Type B pancreatic cell (in vitro differentiated cells): ENCODE measurements at places on chromosomes 1 and 21.

DNA sequence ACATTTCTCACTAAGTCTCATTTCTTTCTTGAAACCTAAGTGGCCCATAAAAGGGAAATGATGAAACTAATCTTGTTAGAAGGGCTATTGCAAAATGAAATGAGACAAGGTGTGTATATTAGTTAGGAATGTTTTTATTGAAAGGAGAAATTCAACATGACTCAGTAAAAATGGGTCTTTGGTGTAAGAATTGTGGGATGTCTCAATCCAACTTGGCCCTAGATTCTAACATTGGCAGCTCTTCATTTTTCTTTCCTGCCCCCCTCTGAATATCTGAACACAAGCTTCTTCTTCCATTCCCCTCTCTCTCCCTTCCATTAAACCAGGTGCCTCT, 26.8 kb upstream of the TARBP1 start:
- DNase-seq: no peak

- no peak for DNase-seq
These were observed 196.3 kb upstream of the FOXD3 start for GRCh38 chr1:63126104-63126503.

- no peak for DNase-seq
These were observed 16.1 kb upstream of the KCNA3 start for GRCh38 chr1:110690709-110691365.

DNA sequence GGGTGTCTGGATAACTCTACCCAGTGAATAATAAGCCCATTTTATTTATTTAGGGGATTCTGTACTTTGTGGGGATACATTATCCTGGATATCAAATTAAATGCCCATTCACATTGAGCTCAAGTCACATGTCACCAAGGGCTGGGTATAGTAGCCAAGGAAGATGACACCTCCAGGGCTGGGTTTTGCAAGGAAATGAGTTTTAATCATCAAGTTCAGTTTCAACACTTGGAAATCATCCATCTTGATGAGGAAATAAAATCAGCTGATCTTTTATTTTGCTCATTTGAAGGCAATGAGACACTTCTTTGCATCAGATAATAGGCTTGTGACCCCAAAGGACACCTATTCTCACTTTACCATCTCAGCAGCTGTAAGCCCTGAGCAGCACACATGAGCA, 80.0 kb upstream of the TNR start:
- no peak for DNase-seq

DNA sequence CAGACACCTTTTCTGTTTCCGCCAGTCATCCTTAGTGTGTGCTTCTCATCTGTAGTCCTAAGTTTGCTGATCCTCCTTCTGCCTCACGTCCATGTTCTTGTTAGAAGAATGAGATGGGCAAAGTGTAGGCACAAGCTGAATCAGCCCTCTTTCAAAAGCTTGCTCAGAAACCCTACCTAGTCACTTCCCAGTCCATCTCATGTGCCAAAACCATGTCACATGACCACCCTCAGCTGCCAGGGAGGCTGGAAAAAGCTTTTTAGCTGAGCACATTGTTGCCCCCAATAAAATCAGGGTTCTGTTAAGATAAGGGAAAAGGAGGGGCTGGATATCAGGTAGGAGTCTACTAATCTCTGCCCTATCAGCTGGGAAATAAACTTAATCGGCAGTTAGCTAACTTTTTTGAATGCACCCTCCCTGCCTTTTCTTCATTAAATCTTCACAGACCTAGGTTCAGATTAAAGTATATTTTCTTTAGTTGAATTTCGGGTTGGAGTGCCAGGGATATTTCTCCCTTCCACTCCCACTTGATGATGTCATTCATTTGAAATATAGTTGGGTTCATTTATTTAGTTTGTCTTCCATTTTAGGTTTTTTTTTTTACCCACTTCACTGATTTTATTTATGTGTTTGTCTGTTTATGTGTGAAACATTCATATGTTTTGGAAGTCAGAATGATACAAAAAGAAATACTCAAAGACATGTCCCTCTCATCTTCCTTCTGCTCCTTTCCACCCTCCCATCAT, 129.2 kb downstream of the ROR1 start:
- DNase-seq: no peak

GRCh38 chr1:85933961-85934360, 222.6 kb downstream of the COL24A1 start:
- no peak for DNase-seq

- no peak for DNase-seq
These were observed 34.4 kb downstream of the HSD3B1 start for GRCh38 chr1:119541389-119541788.

GRCh38 chr1:45545019-45545493, 5.6 kb upstream of the AKR1A1 start:
- DNase-seq: no peak

GRCh38 chr1:148307583-148308185, 155.6 kb upstream of the NBPF11 start:
- DNase-seq: no peak

DNA sequence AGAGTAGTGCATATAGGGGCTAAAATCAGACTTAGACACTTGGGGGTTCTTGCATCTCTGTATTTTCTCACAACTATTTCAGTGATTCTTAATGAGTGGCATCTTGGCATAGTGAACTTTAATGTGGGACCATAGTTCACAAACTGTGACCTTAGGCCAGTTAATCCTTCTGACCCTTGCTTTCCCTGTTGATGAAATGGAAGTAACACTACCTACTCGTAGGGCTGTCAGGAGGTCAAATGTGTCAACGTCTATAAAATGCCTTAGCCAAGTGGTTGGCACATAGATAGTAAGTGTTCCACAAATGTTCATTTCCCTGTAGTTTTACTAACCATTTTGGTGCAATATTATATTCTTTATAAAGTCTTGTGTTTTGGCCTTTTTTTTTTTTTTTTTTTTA, 49.4 kb downstream of the DYRK1A start:
- no peak for DNase-seq

GRCh38 chr1:221908573-221908972, 166.7 kb upstream of the DUSP10 start:
- no peak for DNase-seq

DNA sequence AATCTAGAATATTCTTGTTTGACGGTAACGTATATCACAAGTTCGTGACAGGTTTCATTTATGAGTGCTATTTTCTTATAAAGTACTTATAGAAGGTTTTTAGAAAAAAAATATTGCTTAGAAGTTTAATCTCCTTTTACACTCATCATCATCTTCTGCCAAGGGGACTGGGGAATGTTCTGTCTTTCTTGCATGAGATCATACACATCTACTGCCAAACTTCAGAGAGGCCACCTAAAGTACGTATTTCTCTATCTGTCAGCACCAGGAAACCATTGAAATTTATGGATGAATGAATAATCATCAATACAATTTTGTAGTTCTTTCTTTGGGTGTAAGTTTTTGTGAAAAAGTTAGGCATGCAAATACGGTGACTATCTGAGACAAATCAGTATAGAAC, 245.8 kb downstream of the SPATA17 start:
- no peak for DNase-seq

GRCh38 chr1:119887427-119887826, 8.9 kb downstream of the ADAM30 start:
- no peak for DNase-seq

DNA sequence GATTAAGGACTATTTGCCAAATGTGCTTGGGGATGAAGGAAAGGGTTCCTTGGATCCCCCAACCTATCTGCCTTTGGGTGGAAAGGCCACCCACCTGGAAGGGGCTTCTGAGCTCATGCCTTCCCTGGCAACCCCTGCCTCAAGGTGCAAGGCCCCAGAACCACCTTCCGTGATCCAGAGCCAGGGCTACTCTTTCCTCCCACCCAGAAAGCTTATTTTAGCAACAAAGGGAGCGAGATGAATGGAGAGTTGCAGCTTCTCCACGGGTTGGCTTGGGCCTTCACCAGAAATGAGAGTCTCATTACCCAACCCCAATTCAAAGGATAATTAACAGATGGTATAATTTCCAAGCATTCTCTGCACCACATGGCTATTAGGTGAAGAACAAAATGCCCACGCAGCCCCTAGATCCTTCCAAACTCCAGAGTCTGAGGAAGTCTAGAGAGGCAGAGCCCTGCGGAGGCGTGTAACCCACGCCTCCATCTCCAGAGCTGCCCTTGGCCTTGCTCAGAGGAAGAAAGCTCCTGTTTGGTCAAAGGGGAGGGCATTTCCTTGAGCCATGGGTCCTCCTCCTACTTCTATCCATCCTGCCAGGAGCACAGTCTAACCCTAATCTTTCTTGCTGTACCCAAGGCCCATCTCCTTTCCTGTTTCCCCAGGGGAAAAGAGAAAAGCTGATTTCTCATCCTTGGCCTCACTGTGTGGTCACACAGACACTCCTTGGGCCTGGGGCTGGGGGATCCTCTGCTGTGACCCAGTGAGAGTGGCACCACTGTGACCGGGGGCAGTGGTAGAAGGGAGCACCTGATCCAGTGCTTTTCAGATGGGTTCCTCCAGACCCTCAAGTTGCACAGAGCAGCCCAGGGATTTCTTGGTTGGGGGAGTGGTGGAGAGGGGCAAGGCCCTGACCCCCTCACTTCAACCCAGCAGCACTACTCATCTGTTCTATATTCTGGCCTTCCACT, 1.7 kb upstream of the CELSR2 start:
- DNase-seq: no peak

- no peak for DNase-seq
These were observed 59.6 kb downstream of the SDCCAG8 start for GRCh38 chr1:243315455-243315854.

DNA sequence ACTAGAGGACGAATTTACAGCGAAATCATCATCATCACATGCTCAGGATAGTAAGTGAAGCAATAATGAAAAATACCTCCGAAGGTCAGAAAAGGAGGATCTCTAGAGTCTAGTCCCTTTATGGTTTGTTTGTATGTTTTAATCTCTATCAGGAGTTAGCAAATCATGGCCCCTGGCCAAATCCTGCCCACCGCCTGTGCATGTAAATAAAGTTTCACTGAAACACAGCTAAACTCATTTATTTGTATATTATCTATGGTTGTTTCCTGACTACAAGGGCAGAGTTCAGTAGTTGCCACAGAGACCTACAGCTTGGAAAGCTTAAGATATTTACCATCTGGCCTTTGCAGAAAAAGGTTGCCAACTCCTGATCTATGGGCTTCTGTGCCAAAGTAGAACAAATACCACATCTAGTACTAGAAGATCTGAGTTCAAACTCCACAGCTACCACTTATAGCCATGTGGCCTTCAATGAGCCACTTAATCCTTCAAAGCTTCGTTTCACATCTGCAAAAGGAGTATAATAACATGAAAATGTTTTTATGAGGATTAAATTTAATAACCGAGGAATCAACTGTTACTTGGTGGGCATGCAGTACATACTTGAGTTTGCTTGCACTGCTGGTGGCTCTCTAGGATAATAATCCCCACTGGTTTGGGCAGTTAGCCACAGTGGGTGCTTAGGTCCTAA, 94.0 kb upstream of the KIF26B start:
- DNase-seq: no peak

- no peak for DNase-seq
These were observed 185.9 kb downstream of the COQ8A start for GRCh38 chr1:227125929-227126545.

GRCh38 chr1:228891272-228892034, 156.2 kb downstream of the RHOU start:
- no peak for DNase-seq

GRCh38 chr21:39189857-39190604, 6.8 kb upstream of the PSMG1 start:
- no peak for DNase-seq

DNA sequence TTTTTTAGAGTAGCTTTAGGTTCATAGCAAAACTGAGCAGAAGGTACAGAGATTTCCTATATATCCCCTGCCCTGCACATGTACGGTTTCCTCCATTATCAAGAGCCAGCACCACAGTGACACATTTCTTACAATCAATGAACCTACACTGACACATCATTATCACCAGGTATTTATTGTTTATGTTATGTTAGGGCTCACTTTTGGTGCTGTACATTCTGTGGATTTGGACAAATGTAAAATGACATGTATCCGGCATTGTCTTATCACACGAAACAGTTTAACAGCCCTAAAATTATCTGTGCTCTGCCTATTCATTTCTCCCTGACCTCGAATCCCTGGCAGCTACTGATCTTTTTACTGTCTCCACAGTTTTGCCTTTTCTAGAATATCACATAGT, 93.7 kb upstream of the DPH5 start:
- no peak for DNase-seq

GRCh38 chr1:44947063-44947773, 39.2 kb downstream of the EIF2B3 start:
- no peak for DNase-seq

DNA sequence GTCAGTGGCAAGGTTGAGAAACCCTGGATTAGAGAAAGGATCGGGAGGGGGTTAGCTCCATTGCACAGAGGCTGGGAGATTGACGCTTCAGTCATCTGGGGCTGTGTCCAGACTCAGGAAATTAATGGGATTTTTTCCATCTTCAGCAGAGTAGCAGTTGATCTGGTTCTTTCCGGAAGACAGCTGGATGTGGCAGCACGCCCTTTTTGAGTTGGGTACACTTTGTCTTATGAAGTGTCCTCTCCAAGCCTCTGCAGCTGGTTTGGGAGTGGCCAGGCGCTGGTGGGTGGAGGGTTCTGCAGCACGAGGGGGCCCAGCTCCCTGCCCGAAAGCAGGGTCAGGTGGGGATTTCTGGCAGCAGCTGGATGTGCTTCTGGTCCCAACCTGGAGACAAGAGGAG, 95.1 kb downstream of the TAS1R2 start:
- no peak for DNase-seq

DNA sequence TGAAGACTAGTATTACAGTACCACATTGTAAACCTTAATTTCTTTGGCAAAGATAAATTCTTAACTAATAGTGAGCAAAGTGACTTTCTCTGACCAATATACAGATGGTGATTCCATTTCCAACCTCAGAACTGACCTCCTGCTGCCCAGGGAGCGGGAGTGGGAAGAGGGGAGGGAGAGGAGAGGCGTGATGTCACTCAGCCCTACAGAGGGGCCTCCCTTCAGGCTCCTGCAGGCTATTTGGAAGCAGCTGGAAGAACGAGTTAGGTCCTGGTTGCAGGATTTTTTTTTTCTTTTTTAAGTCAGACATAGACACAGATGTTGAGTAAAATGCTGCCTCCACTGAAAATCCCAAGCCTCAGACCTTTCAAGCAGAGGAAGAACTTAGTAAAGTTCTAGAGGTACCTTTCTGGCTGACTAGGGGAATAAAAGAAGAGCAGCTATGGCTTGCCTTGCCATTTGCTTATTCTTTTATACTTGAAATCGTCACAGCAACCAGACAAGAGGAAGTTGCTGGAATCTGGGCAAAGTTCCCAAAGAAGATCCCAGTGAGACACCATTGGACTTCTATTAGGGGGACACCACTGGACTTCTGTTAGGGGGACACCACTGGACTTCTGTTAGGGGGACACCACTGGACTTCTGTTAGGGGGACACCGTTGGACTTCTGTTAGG, 54.5 kb downstream of the EXO1 start:
- no peak for DNase-seq

- no peak for DNase-seq
These were observed 7.4 kb downstream of the USP48 start for GRCh38 chr1:21775550-21775914.

- DNase-seq: no peak
These were observed 1.7 kb upstream of the RIPK4 start for GRCh38 chr21:41768437-41769042.

- no peak for DNase-seq
These were observed 102.6 kb downstream of the KIAA0319L start for GRCh38 chr1:35454616-35455015.
